H54 (cell line): ENCODE measurements at places on chromosomes 1 and 21.
A peak's percentile ranks its signal among the peaks of the same experiment; 100 is the strongest.

DNA sequence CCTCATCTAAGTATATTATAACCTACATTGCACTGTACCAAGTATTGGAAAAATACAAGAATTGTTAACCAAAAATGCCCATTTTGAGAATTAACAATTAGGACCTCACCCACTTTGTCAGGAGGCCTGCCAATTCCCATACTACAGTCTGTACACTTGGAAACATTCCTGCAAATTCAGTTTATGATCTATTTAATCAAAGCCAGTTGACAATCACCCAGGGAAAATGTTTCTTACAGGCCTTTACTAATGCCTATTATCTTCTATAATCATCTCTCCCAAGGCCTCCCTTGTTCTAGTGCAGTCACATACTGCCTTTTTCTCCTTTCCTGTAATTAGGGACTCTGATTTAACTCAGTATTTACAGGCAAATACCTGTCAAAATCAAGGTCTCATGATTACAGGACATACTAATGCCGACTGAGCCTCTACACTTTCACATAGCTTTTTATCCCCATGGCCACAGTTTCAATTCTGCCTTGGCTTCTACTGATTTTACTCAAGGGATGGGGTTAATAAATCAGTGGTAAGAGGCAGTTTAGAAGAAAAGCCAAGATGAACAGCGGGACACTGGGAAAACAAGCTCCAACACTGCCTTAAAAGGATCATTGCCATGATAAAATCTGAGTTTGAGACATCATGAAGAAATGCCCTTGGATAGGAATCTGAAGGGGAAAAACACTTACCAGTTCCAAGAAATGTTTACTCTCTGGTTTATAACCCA lies 338.7 kb downstream of the VAV3 start:
- no peak for DNase-seq

GRCh38 chr1:64114012-64114525 lies 89.4 kb upstream of the UBE2U start:
- no peak for DNase-seq

DNA sequence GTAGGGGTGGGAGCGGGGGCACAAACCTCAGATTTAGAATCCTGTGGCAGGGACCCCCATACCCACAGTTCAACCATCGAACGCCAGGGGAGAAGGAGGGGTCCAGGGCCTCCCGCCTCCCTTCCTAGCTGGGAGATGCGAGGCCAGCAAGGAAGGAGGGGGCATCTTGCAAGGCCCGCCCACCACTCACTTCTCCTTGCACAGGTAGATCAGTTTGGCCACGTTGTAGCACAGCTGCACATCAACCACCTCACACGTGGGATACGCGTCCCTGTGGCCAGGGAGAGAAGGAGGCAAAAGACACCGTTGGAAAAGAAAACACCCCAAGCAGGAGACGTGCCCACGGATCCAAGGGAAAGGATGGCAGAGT lies 19.6 kb downstream of the TMEM63A start:
- DNase-seq = no peak

- DNase-seq = no peak
Measured at GRCh38 chr1:175198332-175198731, 5.8 kb upstream of the KIAA0040 start.

GRCh38 chr1:175641633-175642032 lies 101.8 kb downstream of the TNR start:
- no peak for DNase-seq

DNA sequence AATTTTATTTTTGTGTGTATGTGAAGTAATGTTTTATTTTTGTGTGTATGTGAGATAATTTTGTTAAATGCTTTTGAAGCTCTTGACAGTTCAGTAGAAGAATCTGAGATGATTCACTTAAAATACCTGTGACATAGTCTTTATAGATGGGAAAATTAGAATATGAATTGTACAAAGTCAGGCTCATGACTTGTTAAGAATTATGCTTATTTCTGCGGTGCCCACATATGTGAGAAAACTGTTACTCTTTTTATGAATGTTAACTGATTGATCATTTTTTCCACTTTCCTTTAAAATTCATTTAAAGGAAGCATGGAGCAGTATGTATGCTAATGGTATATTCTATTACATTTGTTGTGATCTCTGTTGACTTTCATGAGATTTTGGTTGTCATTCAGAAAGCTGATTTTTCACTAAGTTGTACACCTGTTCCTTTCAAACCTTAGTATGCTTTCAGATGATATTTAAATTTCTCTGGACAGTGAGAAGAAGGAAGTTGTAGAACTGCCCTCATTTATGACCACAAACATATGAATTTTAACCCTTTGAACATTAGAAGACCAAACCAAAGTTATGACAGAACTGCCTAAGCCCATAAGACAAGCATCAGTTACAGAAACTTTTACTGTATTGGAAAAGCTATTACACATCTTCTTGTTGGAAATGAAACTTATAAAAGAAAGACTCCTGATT lies 110.1 kb downstream of the POU2F1 start:
- DNase-seq = no peak

- DNase-seq = peak; percentile 10
Measured at GRCh38 chr1:41174170-41174569, 67.9 kb downstream of the SCMH1 start.

GRCh38 chr1:109399326-109399957 lies 1.7 kb upstream of the SORT1 start:
- peak; percentile 22 for DNase-seq

GRCh38 chr1:155981266-155982088 lies 3.1 kb upstream of the ARHGEF2 start:
- peak; percentile 61 for DNase-seq

- no peak for DNase-seq
Measured at GRCh38 chr1:240491796-240492195, 120.2 kb downstream of the GREM2 start.

GRCh38 chr1:78718566-78718965 lies 68.9 kb downstream of the IFI44 start:
- DNase-seq = no peak

DNA sequence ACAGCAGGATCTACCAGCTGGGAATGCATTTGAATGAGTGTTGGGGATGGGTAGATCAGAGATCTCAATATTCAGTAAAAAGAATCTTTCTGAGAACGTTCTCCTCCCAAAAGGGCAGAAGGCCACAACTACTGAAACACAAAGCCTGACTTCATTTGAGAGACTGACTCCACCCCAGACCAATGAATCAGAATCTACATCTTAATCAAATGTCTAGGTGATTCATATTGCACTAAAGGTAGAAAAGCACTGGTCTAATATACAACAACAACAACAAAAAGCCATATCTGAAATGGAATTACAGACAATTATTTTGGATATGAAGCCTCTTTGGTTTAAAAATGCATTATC lies 123.9 kb downstream of the SMYD3 start:
- no peak for DNase-seq

DNA sequence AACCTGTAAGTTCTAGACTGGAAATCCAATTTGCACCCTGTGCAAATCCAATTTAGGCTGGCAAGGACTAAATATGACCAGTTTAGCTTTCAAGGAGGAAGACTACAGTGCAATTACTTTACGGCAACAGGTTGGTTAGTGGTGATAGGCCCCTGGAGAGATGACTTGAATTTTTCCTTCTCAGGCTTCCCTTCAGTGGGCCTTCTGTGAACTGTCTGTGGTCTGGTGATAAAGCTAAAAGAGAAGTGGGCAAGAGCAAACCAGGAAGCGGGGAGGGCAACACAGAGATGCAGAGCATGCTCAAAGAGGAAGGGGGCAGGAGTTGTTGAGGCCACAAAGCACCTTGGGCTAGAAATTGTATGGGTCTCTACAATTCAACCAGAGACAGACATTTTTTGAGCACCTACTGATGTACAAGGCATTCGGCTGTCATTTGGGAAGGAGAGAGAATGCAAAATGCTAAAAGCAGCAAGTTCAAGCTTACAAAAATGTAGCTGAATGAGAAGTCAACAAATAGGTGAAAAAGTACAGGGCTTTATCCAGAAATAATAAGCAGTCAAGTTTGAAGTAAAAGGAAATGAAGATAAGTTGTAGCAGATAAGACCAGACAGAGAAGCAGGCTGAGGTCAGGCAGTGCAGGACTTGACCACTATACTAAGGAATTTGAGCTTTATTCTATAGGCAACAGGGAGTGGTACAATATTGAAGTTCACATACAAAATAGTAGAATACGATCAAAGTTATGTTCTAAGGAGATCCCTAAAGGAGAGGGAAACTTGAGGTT lies 23.9 kb downstream of the INPP5B start:
- no peak for DNase-seq

- no peak for DNase-seq
Measured at GRCh38 chr21:28247454-28248020, 745.1 kb downstream of the LTN1 start.

DNA sequence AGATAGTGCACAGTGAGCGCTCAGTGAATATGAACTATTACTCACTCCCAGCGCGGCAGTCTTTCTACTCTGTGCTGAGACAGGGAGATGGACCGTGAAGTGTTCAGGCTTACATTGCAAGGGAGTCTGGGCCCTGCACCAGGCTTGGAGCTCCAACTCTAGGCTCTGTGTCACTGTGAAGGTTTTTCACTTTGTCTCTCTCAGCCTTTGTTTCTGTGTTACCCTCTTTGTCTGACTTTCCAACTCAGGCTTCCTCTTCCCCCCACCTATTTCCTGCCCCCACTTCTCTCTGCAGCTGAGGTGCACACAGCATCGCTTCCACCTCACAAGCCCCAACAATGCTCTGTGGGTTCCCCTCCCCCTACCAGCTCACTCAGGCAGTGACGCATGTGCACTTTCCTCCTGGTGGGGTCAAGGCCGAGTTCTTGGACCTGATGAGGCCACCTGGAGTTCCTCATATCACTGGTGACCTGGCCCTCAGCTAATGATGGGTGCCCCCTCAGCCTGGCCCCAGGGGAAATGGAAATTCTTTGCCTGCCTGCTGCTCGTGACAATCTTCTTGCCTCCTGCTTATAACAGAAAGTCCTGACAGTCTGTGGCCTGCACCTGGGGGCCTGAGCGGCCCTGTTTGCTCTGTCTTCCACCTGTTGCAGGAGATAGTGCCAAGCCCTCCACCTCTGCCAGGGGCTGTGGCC lies 1.1 kb upstream of the LCK start:
- DNase-seq = no peak

GRCh38 chr1:58896246-58897183 lies 112.7 kb upstream of the JUN start:
- no peak for DNase-seq

GRCh38 chr21:41403331-41403730 lies 22.7 kb upstream of the MX1 start:
- DNase-seq = no peak

DNA sequence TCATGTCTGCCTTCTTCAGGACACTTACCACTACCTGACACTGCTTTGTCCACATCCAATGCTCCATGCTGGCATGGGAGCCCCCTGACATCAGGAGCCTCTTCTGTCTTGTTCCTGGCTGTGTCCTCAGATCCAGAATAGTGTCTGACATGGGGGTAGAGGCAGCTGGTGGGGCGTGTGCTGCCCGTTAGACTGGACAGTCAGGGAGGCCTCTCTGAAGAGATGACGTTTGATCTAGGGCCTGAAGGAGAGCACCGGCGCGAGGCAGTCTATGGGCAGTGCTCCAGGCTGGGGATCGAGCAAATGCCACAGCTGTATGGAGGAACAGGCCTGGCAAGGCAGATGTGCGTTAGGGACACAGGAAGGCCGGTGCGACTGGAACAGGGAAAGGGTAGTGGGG lies 16.6 kb downstream of the SLC9A1 start:
- DNase-seq = no peak

- no peak for DNase-seq
Measured at GRCh38 chr1:234413990-234414389, 40.7 kb downstream of the COA6 start.

- no peak for DNase-seq
Measured at GRCh38 chr1:180197231-180197630, 32.8 kb upstream of the LHX4 start.

- no peak for DNase-seq
Measured at GRCh38 chr21:32966120-32966519, 59.6 kb upstream of the OLIG2 start.

DNA sequence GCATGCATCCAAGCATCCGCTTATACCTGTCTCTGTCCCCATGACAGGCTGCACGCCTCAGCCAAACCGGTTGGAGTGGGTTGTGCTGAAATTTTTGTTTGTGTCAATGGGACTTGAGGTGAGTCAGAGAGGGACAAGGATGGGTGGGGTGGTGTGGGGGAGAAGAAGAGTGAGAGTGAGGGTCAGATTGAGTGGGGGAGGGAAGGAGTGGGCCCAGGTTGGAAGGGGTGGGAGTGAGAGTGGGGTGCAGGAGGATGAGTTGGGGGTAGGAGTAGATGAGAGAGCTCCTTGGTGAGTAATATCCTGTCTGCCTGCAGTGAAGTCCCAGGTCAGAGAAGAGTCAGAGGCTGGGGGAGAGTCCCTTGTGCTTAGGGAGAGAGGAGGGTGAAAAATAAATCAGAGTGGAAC lies 3.3 kb upstream of the NECTIN4 start:
- peak; percentile 50 for DNase-seq

GRCh38 chr1:230186003-230186863 lies 119.2 kb downstream of the GALNT2 start:
- DNase-seq = peak; percentile 77
